ENCODE measurements at places on chromosomes 2 and 18.

DNA sequence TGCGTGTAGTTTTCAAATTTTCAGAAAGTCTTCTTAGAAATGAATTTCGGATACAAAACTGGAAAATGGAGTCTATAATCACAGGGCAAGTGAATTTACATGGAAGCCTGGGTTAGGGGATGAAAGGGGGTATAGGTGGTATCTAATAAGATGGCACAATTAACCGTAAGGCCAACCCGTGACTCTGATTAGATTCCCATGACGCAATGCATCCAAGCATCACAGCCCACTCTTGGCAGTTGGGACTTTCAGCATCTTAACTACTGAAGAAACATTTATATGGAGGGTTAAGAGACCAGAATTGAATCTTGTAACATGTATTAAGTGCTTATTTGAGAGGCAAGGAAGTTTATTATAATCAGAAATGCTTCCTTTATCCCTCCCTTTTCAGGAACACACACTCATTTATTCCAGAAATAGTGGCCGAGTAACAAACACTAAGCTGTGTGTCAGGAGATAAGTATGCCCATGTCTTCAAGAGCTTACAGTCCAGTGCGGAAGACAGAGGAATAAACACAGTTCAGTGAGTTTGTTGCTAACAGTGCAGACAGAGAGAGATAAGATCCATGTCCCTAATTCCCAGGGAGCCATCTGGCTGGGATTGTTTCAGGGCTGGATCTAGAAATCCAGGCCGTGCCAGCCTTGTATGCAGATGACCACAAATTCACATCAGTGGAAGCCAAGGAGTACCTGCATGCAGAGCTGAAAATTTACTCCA is 151.2 kb downstream of the ANTXR1 start:
- DNase-seq: no peak

DNA sequence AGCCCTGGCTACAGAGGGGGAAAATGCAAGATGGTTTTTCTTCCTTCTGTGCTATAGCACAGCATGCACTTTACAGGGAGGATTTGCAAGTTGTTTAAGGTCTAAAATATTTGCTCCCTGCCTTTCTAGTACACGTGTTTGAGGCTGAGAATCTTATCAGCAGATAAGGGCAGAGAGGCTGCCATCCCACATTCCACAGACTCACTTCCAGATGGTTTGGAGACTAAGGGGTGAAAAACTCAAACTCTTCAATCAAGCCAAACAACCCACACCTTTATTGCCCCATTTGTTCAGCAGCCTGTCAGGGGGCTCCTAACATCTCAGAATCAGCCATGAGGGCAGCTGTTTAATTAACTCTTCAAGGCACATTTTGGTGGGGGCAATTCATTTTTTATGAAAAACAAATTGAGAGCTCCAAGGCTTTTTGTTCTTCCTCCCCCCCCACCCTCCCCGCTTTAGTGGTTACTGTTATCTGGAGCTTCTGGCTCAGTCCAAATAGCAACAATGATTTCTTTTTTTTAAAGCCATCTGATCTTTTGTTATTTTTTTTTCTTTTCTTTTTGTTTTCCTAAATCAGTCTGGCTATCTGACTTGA is 242.6 kb upstream of the NT5C1B start:
- no peak for DNase-seq

DNA sequence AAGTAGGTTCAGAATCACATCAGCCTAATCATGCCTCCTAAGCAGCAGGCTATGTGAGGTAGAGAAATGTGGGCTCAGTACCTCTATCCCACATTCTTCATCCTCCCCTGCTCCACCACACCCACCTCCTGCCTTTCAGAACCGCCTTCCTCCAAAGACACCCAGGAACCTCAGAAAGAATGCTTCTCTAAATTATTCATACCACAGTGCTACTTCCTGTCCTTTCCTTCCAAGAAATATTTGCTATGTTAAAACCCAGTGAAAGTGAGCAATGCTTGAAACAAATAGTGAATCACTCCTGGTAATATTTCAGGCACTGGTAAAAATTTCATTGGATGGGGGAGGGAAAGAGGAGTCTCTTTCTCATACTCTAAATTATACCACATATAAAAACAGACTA is 24.0 kb upstream of the CREB1 start:
- peak; percentile 35 for DNase-seq

DNA sequence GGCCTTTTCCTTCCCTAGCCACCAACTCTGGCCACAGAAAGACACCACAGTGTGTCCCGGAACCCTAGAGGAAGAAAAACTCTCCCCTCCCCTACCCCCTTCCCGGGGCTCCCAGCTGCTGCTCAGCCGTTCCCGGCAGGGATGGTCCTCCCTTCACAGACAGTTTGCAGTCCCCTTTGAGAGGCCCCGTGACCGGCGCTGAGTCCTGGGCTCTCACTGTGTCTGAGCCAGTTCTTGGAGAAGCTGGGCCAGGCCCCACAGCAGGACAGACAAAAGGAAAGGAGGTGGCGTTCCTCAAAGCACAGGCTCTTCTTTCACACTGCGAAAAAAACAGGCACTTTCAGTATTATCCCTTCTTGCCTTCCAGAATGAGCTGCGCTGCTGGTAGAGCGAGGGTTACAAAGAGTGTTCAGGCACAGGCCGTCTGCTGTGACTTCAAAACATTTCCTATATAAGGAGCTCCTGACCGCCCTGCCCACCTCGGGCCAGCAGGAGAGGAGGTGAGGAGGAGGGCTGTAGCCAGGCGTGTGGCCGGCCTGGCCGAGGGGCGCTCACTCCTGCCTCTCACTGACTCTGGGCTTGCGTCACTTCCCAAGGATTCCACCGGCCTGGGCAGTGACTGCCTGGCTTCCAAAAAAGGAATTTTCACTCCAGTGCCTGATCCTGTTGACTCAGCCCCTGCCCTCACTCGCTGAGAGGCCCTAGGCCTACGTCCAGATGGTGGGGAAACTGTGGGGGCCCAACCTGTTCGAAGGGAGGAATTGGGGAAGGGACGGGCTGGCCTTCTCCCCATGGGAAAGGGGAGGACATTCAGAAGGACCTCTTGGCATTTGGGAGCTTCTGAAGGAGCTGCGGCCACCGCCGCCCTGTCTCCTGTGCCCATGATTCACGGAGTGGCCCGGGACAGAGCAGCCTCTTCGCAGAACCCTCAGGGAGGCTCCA is 24.9 kb downstream of the CIDEA start:
- DNase-seq: no peak
